ENCODE measurements at places on chromosomes 13 and 19.

- DNase-seq, result no peak
These were observed 2.4 kb downstream of the FAM98C start for GRCh38 chr19:38405276-38405675.

GRCh38 chr19:498977-499623 is 2.8 kb downstream of the MADCAM1 start:
- no peak for DNase-seq

DNA sequence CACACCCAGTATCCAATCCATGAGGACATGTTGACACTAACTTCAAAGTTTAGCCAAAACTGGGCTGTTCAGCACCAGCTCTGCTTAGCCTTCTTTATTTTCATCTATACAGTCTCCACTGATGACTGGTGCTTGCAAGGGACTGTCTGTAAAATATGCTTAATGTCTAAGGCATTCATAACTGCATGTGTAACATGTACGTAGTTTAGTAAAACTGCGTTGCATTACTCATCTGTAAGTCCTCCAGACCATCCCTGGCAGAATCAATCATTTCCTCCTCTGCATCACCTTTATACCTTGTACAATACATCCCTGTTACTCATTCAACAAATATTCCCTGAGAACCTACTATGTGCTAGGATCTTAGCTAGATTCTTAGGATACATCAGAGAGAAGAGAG is 362.1 kb downstream of the MTUS2 start:
- DNase-seq, result no peak

DNA sequence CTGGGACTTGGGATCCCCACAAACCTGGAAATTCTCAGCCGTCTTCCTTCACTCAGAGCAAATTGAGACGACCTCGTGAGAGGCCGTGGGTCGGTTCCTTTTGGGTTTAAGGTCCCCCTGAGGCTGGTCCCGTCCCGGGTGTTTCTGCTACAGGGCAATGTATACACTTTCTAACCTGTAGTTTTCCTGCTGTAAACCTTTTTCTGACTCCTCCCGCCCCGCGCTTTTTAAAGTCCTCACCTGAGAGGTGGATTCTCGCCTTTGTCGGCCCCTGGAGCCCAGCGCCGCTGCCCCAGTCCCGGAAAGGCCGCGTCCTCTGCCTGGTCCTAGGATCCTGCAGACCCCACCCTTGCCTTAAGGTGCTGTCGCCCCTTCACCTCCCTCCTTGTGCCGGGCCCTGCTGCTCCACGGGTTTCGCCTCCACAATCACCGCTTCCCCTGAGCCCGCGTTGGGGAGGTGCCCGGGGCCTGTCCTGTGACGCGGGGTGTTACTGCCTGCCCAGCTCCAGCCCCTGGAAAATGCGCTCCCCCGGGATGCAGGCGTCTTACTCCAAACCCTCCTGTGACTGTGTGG is 391 bp downstream of the ZNF761 start:
- peak; percentile 55 for DNase-seq

GRCh38 chr13:77544758-77545338 is 9.3 kb downstream of the SCEL start:
- no peak for DNase-seq

DNA sequence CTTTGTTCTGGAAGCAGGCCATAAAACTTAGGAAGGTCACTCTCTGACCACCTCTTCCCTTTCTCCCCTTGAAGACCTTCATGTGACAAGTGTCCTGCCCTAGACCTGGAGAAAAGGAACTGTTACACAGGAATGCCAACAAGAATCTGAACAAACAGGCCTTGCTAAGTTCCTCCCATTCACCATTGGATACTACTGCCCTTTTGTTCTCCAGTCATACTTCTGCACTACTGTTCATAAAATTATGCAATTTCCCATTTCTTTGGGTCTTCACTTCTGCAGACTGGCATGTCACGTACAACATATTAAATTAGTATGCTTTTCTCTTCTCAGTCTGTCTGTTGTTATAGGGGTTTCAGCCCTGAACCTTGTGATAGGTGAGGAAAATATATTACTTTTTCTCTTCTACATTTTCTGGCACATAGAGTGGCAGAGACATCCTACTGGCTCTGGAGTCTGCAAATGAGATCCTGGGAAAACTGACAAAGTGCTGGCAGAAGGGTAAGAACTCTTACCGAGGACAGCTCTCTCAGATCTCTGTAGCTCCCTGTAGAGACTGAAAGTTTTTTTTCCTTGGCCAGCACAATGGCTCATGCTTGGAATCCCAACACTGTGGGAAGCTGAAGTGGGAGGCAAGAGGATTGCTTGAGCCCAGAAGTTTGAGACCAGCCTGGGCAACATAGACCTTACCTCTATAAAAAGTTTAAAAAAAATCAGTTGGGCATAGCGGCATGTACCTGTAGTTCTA is 87.6 kb upstream of the SPRY2 start:
- no peak for DNase-seq

DNA sequence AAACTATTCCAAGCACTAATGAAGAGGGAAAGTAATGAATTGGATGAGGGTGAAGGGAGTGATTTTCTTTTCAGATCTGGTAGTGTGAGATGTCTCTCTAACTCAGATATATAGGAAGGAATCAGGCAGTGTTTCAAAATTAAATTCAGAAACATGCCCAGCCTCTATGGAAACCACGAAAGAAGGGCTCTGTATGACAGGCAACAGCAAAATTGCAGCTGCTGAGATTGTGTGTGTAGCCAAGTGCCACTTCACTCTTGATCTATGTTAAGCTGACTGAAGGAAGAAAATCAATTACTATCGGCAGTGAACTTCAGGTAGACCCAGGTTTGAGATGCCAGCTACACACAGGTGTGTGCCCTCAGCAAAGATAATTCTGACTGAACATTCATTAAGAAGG is 387.4 kb downstream of the PCDH9 start:
- DNase-seq, result no peak

- DNase-seq, result no peak
These were observed 183.1 kb downstream of the KATNAL1 start for GRCh38 chr13:30124131-30124768.

DNA sequence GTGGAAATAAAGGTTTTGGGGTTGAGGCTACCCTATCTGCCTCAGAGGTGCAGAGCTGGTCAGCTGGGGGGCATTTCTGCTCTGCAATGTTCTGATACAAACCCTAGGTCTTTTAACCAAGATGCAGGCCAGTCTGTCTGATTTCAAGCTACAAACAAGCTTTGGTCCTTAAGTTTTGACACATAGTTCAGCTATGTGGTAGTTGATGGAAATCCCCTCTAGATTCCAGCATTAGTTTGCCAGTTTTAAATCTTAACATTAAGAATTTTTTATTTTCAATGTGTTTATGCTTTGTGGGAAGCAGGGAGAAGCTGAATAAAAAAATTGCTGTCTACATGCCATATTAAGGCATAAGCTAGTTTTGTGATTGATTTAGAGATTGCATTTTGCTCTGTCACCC is 225.7 kb downstream of the LMO7 start:
- DNase-seq, result no peak

GRCh38 chr13:83333614-83334388 is 548.5 kb downstream of the SLITRK1 start:
- no peak for DNase-seq

- DNase-seq, result no peak
These were observed 3.2 kb upstream of the NKG7 start for GRCh38 chr19:51375504-51376221.

GRCh38 chr13:80239571-80240255 is 101.2 kb downstream of the SPRY2 start:
- DNase-seq, result peak; percentile 21

DNA sequence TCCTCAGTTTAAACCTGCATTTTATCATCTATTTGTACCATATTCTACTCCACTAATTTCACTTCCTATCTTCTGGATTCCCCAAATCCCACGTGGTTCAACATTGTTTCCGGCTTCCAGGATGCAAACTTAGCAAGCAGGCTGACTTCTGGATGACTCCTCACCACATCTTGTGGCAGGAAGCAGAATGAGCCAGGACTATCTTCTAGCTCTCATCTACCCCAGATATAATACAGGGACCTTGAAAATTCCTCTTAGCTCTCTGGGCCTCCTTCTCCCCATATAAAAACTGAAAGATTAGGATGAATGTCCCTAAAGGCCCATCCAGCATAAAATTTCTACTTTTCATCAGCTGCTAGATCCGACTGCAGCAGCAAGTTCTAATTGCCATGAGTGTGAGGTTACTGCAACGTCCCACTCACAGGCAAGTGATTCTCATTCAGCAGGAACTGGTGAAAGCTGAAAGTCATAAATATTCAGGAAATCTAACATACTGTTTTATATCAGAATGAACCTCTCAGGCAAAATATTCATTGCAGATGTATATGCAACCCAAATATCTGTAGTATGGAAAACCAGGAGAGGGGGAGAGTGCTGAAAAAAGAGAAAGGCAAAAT is 93.4 kb downstream of the KCTD12 start:
- DNase-seq, result no peak

DNA sequence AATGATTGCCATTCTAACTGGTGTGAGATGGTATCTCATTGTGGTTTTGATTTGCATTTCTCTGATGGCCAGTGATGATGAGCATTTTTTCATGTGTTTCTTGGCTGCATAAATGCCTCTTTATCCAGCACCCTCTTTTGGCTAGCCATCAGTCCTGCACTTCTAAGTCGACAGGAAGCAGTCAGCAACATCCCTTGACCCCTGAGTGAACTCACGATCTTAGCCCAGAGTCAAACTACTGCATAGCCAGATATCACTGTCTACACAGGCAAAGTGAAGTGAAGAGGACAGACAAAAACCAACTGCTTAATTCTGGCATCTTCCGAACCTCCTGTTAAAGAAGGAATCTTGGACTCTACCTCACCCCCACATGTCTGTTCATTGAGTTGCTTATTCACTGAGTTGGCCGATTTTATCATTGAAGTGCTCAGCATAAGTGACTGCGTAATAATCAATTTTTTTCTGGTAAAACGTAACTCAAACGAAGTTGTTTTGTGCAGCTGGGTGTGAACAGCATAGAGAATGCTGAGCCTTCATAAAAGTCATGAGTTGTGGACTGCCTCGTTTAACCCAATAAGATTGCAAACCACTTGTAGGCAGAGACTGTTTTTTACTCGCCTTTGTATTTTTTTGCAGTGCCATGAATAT is 304.2 kb downstream of the COG6 start:
- no peak for DNase-seq

- DNase-seq, result peak; percentile 4
These were observed 137.2 kb upstream of the DACH1 start for GRCh38 chr13:72004246-72004645.

DNA sequence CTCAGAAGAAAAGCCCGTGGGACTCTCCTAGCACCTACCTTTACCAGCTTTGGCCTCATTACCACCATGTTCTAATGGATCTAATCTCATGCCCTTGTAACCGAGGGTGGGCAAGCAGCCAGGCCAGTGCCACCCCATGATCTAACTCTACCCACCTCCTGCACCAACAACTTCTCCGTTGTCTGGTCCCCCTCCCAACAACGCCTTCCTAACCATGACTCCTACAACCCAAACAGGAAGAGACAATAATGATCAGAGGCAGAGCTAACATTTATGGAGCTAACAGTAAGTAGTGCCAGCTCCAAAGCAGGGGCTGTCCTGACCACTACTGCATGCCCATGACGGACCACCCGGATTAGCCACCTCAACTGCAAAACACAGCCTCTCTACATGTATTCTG is 3.5 kb downstream of the USP12 start:
- DNase-seq, result no peak

DNA sequence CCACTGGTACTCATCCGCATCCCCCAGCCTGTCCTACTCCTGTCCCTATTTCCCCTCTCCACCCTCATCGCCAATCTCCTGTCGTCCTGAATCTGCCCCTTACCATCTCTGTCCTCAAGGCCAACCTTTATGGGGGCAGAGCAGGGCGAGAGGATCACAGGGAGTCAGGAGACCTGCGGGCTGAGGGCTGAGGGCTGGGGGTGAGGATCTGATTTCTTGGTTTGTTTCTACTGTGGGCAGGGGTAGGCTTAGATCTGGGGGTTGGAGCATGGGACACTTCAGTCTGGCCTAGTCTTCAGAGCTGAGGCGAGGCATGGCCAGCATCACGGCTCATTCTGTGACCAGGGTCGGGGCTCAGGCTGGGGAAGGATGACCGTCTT is 16.5 kb upstream of the ERCC1 start:
- no peak for DNase-seq

DNA sequence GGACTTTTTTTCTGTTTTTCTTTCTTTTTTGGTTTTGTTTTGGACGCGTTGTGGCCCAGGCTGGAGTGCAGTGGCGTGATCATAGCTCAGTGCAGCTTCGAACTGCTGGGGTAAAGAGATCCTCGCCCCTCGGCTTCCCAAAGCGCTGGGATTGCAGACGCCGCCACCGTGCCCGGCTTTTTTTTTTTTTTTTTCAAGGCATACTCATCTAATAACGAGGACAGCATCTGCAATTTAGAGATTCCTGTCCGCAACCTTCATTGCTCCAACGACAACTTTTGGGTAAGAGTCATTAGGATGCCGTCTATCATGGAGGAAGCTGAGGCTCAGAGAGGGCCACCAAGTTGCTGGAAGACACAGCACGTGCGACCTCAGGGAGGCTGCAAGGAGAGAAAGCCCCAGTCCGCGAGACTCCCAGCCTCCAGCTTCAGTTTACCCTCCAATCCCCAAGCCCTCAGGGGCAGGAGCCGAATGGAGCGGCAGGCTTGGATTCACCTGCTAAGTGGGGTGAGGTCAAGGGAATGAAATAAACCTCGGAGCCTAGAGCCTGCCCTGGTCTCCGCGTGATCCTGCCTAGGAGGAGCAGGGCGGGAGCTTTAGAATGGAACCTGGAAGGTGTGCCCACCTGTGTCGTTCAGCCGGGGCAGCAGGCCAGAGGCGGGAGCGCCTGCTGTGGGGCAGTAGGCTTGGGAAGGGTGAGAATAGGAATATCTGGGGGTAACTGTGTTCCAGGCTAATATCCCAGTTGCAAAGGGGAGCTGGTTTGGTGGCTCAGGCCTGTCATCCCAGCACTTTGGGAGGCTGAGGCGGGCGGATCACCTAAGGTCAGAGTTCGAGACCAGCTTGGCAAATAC is 676 bp upstream of the POLRMT start:
- DNase-seq, result no peak

DNA sequence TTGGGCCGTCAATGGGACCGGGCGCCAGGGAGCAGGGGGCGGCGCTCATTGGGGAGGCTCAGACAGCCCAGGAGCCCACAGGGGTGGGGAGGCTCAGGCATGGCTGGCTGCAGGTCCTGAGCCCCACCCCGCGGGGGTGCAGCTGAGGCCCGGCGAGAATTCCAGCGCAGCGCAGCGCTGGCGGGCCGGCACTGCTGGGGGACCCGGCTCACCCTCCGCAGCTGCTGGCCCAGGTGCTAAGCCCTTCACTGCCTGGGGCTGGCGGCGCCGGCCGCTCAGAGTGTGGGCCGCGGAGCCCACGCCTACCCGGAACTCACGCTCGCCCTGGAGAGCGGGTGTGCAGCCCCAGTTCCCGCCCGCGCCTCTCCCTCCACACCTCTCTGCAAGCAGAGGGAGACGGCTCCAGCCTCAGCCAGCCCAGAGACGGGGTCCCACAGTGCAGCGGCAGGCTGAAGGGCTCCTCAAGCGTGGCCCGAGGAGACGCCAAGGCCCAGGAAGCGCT is 1227.4 kb downstream of the PCDH17 start:
- no peak for DNase-seq

Data from astrocyte of the hippocampus (primary cell).